ENCODE measurements at places on chromosomes 2 and 18.
A peak's percentile ranks its signal among the peaks of the same experiment; 100 is the strongest.

- DNase-seq = no peak
These were observed 60.3 kb upstream of the LMAN1 start for GRCh38 chr18:59419386-59419785.

- no peak for DNase-seq
These were observed 59.6 kb upstream of the ZNF516 start for GRCh38 chr18:76554547-76555222.

- DNase-seq = peak; percentile 62
These were observed 39.4 kb downstream of the MAP4K4 start for GRCh38 chr2:101736861-101737291.

- no peak for DNase-seq
These were observed 105.6 kb upstream of the NABP1 start for GRCh38 chr2:191572319-191572718.

GRCh38 chr18:78720456-78721237, 259.0 kb upstream of the SALL3 start:
- no peak for DNase-seq

DNA sequence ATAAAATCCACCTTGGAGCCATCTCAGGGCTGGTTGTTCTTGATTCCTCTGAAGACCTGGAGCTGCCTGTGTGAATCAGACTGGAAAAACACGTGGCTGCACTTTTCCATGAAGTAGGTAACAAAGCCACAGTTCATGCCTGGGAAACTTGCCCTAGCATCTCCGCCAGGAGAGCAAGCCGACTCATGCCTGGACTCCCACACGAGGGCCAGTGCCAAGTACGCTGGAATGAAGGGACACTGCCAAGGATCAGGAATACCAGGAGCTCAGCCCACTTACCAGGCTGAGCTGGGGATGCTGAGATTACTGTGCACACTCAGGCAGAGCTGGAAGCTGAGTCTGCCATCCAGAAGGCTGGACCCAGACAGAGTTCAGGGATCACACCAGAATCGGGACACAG, 10.9 kb upstream of the FHL2 start:
- DNase-seq = peak; percentile 99

GRCh38 chr2:102841107-102841840, 79.4 kb downstream of the TMEM182 start:
- peak; percentile 51 for DNase-seq

- peak; percentile 81 for DNase-seq
These were observed 6.7 kb upstream of the UGT1A5 start for GRCh38 chr2:233705911-233706506.

DNA sequence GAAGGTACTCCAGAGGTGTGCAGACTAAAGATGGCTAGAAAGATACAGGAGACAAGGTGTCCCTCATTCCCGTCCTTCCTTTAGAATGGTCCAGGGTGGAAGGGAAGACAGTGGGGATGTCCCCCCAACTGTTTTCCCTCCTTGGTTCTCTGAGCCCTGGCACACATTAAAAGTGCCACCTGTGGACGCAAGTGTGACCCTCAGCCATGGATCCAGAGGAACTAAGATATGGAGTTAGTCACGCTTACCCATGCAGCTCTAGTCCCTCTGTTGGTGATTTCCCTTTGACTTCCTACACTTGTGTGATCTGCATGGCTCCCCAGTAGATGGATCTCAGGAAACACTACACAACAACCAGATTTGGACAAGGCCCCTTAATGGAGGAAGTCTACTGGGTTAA, 113.1 kb upstream of the SRD5A2 start:
- no peak for DNase-seq

GRCh38 chr18:5584746-5585417, 41.1 kb upstream of the EPB41L3 start:
- DNase-seq = peak; percentile 22

GRCh38 chr2:16430846-16431245, 234.8 kb downstream of the CYRIA start:
- DNase-seq = no peak

DNA sequence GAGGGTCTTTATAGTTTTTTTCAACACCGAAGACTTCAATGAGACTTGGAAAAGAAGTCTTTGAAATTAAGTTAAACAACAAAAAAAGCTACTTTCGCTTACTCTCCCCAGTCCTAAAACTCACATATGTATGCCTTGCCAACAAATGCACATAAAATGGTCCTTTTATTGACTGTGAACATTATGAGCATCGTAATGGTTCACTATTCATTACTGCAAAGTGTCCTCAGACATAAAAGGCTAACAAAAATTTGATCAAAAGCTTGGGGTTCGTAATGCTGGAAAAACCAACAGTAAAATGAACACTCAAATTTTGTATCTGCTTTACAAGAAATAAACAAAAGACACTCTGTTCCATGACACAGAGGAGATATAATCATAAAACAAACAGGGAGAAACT, 285.3 kb upstream of the SLC8A1 start:
- no peak for DNase-seq

GRCh38 chr2:216679658-216680024, 15.7 kb downstream of the IGFBP5 start:
- DNase-seq = no peak

- DNase-seq = no peak
These were observed 343.6 kb downstream of the TGIF1 start for GRCh38 chr18:3793545-3793944.

- DNase-seq = no peak
These were observed 70.3 kb upstream of the TGIF1 start for GRCh38 chr18:3379685-3380084.

DNA sequence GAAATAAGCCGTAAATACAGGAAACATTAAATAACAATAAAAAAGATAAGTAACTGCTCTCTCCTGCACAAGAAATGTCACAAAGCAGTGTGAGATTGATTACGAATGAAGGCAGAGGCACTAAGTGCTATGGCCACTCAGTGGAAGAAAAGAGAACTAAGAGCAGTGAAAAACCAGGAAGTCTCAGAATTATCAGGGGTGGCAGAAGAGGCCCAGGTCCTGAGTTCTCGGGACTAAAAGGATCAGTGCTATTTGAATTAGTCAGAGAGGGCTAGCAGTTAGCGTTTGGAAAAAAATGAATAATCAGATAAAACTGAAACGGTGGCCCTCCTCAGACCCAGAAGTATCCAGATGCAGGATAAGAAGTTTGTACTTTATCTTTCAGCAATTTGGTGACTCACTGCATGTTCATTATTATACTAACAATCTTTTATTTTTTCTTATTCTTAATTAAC, 367.1 kb downstream of the ZEB2 start:
- peak; percentile 13 for DNase-seq

GRCh38 chr2:217335341-217335966, 475.6 kb upstream of the TNP1 start:
- peak; percentile 41 for DNase-seq

GRCh38 chr2:204401114-204401513, 144.2 kb upstream of the PARD3B start:
- DNase-seq = no peak

- DNase-seq = no peak
These were observed 618 bp upstream of the TNS1 start for GRCh38 chr2:218003281-218003944.

- peak; percentile 80 for DNase-seq
These were observed 81.0 kb upstream of the TMEM17 start for GRCh38 chr2:62586981-62587380.

Measured in kidney glomerular epithelial cell (primary cell).